ENCODE measurements at places on chromosomes 3 and 15.

- DNase-seq: no peak
These were observed 8.8 kb downstream of the CAPN3 start for GRCh38 chr15:42368096-42368495.

DNA sequence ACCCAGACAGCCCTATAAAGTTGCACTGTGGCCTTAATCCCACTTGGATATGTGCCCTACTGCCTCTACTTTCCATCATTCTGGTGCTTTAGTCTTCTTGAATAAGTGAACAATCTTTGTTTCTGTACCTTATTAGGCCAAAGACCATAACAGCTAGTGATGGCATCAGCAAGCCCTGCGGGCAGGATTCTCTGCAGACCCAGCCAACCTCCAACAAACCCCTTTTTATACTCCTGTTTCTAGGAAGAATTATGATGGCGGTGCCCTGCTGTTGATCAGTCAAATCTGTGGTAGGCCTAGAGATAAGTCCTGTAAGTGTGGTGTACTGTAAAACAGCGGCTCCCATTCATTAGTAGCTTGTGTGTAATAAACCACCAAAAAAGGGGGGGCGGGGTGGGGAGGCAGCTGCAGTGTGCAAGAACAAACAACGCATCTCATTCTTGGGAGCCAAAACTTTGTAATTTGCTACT lies 40.5 kb downstream of the SOX2 start:
- DNase-seq: no peak

- DNase-seq: no peak
These were observed 45.9 kb upstream of the ATP1B3 start for GRCh38 chr3:141830508-141830907.

DNA sequence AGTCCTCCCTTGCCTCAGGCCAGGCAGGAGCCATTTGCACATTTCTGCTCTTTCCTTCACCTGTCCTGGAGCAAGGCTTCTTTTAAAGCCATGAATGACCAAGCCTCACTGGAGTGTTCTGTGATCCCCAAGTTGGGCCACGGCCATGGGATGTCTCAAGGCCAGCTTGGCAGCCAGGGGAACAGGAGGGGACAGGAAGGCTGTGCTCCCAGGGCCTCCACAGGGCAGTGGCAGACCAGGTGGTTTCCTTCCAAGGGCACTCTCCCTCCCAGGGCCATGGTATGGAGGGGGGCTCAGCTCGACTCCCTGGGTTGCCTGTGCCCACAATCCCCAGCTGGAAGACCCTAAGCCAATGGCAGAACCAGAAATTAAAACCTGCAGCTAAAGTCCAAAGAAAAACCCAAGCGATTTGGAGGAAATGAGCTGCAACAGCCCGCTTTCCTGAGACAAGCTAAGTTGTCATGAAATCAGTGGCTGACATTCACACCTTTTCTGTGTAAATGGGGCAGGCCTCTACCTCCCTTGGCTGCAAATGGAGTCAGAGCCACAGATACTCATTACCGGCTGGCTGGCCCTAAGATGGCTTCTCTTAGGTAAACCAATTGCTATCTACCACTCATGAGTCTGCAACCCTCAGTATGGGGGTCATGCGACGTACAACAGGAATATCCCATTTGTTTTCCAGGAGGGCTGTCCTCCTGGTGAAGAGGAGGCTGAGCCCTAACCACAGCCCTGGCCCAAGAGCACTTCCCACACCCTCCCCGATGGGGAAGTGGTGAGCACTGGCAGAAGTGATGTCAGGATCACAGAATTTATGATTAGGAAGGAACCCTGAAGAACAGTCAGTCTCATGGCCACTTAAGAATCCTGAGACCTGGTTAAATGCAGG lies 83.3 kb downstream of the SNRK start:
- no peak for DNase-seq

DNA sequence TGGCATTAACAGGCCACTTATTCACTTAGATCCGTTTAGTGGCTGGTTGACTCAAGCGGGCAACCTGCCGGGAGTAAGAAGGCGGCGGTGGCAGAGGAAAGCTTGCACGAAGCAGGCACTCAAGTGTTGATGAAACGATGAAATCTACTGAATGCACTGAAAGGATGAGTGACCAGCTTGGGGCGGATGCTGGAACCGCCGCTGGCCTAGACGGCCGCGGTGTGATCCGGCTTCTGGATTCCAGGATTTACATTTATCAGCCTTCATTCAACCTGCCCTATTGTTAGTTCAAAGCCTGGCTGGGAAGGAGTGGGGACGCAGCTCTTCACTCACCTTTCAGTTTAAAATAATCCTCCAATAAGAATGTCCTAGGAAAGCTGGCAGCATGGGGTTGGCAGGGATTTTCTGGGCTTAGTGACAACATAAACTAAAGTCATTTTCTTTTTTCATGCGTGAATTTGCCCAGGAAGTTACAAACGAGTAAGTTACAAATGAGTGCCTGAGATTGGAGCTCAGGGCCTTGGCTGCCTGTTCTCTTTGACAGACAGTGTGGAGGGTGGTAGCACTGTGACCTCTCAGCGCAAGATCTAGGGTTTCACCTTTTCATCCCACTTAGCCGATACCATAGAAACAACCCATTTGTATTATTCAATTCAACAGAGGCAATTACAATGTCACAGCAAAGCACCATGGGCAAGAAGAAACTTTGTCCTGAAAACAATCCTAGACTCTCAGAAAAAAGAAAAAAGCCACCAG lies 1.1 kb upstream of the PLCH1 start:
- DNase-seq: peak; percentile 39

GRCh38 chr3:63493101-63493500 lies 159.4 kb upstream of the SNTN start:
- no peak for DNase-seq

DNA sequence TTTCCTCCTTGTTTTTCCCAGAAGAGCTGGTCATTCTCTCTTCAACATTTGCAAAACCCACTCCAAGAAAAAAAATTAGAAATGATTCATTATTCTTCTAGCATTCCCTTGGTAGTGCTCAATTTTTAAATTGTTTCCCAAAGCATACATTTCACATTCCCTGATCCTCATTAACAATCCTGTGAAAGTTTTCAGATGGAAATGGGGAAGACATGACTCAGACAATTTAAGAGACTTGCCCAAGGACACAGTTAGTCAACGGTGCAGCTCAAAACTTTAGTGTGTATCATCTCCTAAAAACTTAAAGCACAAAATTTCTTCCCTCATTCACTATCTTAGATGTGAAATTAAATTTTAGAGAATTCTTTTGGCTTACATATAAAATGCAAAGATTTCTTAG lies 17.1 kb upstream of the ABI3BP start:
- DNase-seq: no peak

- no peak for DNase-seq
These were observed 73.5 kb upstream of the ABI3BP start for GRCh38 chr3:101066711-101067129.

DNA sequence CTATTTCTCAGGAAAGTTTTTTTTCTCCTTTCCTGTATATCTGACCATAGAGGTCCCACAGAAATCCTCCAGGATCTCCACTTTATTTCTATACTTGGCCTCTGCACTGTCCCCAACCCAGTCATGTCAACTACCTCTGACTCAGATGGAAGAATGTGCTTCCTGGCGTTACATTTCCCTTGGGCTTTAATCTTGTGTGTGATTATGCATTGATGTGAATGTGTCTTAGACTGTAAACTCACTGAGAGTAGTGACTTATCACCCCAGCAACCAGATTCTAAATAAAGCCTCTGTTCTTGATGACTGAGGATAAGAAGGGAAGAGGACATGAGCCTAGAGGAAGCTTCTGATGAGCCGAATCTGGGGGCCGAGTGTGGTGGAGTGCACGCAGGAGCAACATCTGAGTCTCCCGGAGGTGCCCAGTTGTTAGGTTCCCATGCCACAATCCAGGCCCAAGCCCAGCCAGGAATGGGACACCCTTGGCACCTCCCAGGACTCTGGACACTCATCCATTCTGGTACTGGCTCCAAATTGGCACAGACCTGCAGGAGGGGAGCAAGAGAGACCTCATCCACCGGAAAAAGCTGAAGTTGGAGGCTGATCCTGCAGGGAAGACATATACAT lies 32.1 kb upstream of the HEG1 start:
- DNase-seq: no peak

DNA sequence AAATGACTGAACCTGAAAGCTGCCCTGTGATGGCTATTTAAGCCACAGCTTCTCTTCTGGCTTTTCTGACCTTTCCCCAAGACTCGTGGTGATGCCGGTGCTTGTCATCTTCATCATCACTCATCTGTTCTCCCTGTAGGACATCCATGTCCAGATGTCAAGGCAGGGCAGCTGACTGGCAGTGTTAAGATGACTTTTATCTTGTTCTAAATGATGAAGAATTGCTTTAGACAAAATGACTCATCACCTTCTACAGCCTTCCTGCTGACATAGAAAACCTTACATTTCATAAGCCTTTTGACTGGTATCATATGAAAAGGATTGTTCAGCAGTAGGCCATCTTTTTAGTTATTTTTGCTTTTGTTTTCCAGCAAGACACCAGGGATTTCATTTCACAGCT lies 67.0 kb upstream of the GPR149 start:
- no peak for DNase-seq

All from nephron progenitor cell (in vitro differentiated cells).